ENCODE measurements at places on chromosomes 7 and 10.

DNA sequence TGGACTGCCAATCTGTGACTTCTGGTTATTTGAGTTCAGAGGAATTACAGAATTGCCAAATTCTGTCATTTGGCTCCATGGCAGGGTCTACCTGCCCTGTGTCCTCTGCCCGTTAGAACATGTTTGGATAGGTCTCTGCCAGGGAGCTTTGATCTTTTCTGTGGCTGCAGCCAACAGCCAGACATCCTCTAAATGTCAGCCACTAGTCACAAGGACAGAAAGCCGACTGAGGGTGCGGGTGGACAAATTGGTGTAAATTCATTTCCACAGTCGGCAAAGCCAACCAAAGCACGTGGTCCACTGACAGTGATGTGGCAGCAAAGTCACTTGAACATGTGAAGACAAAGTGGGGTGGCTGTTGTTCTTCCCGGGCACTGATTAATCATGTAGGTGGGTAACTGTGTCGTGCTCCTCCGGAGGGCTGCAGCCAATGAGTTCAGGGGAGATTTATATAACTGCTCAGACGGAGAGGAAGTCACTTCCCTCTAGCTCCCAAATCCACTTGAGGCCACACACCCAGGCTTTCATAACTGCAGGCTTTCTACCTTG lies 26.7 kb upstream of the CAMK1D start:
- no peak for DNase-seq

- no peak for DNase-seq
These were observed 45.5 kb upstream of the C10orf71 start for GRCh38 chr10:49253340-49253906.

- no peak for DNase-seq
These were observed 77.6 kb downstream of the BICC1 start for GRCh38 chr10:58590152-58590840.

GRCh38 chr7:98703916-98704315 lies 86.8 kb downstream of the NPTX2 start:
- no peak for DNase-seq

- no peak for DNase-seq
These were observed 132.2 kb downstream of the VIPR2 start for GRCh38 chr7:159012353-159013069.

DNA sequence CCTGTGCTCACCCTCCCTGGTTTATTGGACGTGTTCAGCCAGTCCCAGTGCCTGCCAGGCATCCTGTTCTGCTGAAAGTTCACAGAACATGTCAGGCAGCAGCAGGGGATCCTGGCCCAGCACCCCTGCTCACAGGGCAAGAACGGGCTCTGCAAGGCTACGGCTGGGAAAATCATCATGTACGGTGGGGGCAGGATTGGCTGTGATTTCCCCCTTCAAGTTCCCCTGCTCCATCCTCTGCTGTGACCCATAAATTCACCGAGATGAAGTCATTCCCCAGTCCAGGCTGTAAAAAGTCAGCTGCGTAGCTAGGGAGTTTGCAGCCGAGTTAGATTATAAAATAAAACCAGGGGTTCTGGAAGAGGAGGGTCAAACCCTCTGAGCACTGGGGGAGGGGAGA lies 484.1 kb upstream of the ZMIZ1 start:
- DNase-seq: no peak

- DNase-seq: no peak
These were observed 113.8 kb upstream of the ADO start for GRCh38 chr10:62690703-62691102.

GRCh38 chr10:60856405-60856804 lies 78.1 kb downstream of the CDK1 start:
- DNase-seq: no peak

DNA sequence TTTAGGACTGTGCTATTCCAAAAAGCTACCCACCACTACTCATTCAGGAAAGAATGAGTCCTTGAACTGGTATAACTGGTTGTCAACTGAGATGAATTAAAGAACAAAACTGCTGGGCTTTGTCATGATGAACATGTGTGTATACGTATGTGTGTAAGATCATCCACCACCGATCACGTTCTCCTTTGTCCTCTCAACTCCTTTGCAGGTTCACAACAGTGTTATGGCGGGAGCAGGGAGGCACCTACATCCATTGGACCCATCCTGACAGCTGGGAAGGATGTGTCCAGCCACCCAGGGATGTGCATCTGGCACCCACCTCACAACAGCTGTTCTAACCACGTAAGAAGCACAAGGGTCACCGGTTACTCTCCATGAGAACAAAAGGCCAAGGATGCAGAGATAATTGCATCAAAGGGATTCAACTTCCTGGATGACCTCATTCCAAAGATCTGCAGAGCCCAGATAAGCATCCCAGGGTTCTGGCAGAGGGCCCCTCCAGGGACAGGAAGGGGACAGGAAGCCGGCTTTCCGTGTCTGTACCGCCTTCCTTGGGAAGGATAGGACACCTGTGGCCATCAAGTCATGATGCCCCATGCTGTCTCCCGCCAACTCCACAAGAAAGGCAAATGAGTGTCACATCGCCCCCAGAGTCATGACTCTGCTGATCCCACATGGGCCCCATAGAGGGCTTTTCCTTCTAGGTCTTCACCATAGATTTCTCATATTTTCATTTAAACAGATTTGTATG lies 66.1 kb downstream of the STEAP1B start:
- DNase-seq: no peak

GRCh38 chr7:134778941-134779740 lies at the start of gene CALD1:
CALD1 (plus strand) TSS chr7:134779634; CDS start chr7:134867734, 88,100 bp downstream.
- no peak for DNase-seq
